Stimulated activated CD4-positive, alpha-beta T cell treated with anti-CD3 and anti-CD28 coated beads, Interleukin-2, amount 100 ng/mL, for 48 hours (primary cell): ENCODE measurements at places on chromosomes 4 and X.

DNA sequence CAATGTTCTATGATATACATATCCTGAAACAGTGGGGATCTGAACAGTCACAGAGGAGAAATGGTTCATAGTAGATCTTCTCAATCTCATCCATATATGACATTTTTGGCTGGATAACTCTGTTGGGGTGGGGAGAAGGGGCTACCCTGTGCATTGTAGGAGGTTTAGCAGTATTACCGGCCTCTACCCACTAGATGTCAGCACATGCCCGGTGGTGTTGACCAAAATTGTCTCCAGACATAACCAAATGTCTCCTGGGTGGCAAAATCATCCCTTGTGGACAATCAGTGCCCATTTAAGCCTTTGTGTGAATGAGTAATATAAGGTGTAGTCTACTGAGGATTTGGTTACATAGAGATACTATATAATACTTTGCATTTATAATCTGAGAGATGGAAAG, 89.9 kb downstream of the PLS3 start:
- DNase-seq: peak; percentile 6

- no peak for DNase-seq
Measured at GRCh38 chr4:28759064-28759463, 1898.4 kb downstream of the STIM2 start.

DNA sequence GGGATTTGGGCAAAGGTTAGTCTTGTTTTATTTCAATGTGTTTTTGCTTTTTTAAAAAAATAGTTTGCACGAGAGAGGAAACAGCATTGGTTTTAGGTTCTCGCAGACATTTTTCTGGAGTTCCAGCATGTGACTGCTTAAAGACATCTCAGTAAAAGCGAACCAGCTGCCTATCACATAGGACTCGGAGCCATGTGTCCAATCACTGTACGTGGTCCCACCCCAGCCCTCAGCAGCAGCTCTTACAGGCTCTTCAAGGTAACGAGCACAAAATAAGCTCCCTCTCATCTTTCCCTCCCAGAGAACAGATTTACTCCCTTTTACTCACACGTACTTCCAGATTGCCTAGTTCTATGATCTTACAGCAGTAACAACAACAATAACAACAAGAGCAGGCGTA, 68.7 kb downstream of the MCF2 start:
- no peak for DNase-seq

GRCh38 chr4:2332976-2333319, 71.0 kb upstream of the MXD4 start:
- DNase-seq: no peak

GRCh38 chrX:147174591-147174990, 360.0 kb upstream of the CXorf51A start:
- DNase-seq: no peak

GRCh38 chr4:8384397-8385060, 56.0 kb downstream of the ACOX3 start:
- DNase-seq: no peak

DNA sequence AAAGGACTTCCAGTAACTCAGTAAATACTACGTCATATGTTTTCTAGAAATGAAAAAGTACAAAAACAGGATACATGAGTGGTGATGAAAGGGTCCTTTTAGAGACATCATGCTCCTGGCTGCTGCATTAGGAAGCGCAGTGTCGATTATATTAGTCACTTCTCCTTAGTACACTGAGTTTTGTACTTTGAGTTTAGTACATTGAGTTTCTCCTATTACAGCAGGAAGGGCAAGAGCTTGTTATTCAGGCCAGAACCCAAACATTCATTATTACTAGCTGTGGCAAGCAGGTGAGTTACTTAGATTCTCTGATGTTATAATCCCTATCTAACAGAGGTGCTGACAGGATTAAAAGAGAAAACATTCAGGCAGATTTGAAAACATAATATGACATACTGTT, 21.3 kb downstream of the RPGR start:
- DNase-seq: no peak

DNA sequence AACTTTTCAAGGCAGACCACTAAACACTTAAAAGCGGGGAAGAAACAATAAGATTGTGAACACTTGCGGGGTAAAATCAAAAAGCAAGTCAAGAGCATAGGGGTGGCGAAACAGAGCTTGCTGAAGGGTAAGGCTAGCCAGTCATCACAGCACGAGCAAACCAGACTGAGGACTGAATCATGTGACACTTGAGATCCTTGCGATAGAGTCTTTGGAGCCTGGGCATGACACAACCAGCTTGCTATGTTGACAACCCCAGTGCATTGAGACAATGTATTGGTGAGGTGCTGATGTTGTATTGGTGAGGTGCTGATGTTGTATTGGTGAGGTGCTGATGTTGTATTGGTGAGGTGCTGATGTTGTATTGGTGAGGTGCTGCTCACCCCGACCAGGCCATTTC, 72.3 kb downstream of the SLIT2 start:
- DNase-seq: no peak
